Stomach (tissue), 19 donors: ENCODE measurements at places on chromosomes 12 and 14. TPM values are rescaled to one million over a fixed set of nuclear protein-coding genes. Genes with fewer than 3 reads are reported as not detected.

DNA sequence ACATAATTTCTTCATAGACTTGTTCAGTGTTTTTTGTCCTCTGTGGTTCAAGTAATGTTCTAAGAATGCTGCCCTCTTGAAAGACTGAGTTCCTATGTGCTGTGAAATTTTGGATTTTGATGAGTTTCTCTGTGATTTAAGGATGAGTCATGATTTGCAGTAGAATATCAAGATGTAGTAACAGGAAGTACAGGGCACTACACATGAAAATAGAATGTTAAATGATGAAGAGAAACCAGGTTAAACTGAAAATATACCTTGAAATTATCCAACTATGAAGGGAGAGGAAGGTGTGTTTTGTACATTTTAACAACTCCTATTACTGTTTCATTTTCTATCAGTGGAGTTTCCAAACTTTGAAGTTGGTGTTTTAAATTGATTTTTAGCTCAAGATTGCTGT, 4.8 kb downstream of the ELK3 start:
- peaks cover 41% of the 10 kb centered on the region for H3K4me1 ChIP-seq
- DNase-seq, result no peak
- peak overlapping the region; percentile 34 for H3K27ac ChIP-seq
- no peak overlapping the region for H3K4me3 ChIP-seq
- no peaks in the 10 kb centered on the region for H3K27me3 ChIP-seq

DNA sequence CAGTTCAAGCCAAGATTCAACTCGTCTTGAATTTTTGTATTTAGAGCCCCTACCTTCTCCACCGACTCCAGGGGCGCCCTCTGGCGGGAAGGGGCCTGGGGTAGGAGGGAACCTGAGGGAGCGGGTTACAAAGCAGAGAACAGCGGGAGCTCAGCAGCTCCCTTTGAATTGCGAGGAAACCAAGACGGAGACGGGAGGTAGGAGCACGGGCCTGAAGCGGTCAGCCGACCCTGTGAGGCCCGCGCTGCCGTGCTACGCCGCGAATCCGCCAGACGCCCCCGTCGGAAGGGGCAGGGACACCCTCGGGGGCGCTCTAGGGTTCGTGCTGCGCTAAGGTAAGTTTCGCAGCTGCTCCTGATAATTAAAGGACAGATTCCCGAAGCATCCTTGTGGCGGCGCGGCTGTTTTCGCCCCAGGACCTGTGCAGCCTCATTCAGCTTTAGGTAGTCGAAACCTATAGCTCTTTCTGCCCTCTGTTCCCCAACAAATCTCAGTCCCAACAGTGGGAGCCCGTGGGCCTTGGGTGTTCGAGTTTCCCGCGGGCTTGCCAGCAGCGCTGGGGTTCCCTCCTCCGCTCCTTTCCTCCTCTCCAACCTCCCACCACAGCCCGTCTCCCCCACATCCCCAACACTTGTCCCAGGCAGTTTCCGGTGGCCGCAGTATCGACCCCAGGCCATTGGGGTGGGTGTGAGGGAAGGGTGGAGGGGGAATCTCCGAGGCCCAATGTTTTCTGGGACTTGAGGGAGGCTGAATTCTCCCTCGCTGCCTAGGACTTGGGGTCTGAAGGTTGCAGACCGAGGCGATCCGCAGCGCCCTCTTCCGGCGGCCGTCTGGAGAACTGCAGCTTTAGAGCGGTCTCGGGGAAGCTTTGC, 5.1 kb upstream of the NKX2-1 start:
- peaks cover 36% of the 10 kb centered on the region for H3K27me3 ChIP-seq
- DNase-seq, result no peak
- peaks cover 29% of the 10 kb centered on the region for H3K4me1 ChIP-seq
- H3K4me3 ChIP-seq, result no peak overlapping the region

DNA sequence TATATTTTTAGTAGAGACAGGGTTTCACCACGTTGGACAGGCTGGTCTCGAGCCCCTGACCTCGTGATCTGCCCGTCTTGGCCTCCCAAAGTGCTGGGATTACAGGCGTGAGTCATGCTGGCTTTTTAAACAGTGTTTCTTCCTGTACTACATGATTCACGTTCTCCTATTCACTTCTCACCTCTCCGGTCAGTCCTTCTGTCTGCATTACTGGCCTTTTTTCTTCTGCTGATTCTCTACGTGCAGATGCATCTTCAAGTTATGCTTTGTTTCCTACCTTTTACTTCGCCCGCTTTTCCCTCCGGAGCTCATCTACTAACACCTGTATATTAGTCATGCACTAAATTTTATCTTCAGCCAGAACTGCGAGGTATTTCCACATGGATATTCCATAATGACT, 296.2 kb upstream of the FLRT2 start:
- no peak overlapping the region for H3K27ac ChIP-seq
- H3K27me3 ChIP-seq, result no peaks in the 10 kb centered on the region
- no peak for DNase-seq
- no peaks in the 10 kb centered on the region for H3K36me3 ChIP-seq

GRCh38 chr14:85594217-85594616, 64.3 kb downstream of the FLRT2 start:
- no peaks in the 10 kb centered on the region for H3K36me3 ChIP-seq
- H3K4me3 ChIP-seq, result no peak overlapping the region
- no peaks in the 10 kb centered on the region for H3K4me1 ChIP-seq
- H3K27me3 ChIP-seq, result no peaks in the 10 kb centered on the region

PRB2 gene
- total RNA-seq, result not detected

DNA sequence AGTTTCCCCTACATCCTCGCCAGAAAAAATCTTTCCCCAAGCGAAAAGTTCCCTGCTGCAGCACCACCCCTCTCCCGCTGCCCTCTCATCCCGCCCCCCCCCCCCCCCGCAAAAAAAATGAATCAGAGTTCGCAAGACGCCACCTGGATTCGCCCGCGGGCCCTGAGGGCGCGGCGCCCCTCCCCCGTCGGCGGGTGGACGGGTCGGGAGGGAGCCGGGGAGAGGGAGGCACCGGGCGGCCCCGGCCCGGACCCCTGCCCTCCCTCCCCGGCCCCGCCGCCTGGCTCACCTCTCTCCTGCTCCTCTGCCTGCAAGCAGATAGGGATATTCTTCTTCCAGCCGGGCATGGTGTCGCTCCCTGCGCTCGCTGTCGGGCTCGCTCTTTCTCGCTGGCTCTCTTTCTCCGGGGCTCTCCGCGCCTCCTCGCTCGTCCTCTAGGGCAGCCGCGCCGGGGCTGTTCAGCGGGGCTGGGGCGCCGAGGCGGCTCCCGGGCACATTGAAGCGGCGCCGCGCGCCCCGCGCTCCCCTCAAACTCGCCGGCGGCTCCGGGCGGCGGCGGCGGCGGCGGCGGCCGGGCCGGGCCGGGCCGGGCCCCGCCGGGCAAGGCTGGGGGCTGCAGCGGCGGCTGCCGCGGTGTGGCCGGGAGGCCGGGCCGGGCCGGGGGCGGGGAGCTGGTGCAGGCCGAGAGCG, 200.3 kb upstream of the CAND1 start:
- H3K4me3 ChIP-seq, result peak overlapping the region; percentile 68
- peaks cover 19% of the 10 kb centered on the region for H3K4me1 ChIP-seq
- H3K27ac ChIP-seq, result peak overlapping the region; percentile 68
- no peaks in the 10 kb centered on the region for H3K36me3 ChIP-seq

CINP gene
- 0.29 TPM for total RNA-seq

KRT85 gene
- not detected for total RNA-seq

GRCh38 chr14:60179431-60179869, 14.3 kb upstream of the DHRS7 start:
- DNase-seq, result peak; percentile 21
- H3K27me3 ChIP-seq, result no peaks in the 10 kb centered on the region
- no peak overlapping the region for H3K27ac ChIP-seq
- H3K4me3 ChIP-seq, result no peak overlapping the region

GRCh38 chr12:47387994-47388393, 308.2 kb upstream of the AMIGO2 start:
- H3K4me1 ChIP-seq, result peaks cover 9% of the 10 kb centered on the region
- no peaks in the 10 kb centered on the region for H3K27me3 ChIP-seq
- no peak overlapping the region for H3K4me3 ChIP-seq
- no peaks in the 10 kb centered on the region for H3K36me3 ChIP-seq
- H3K27ac ChIP-seq, result no peak overlapping the region

DNA sequence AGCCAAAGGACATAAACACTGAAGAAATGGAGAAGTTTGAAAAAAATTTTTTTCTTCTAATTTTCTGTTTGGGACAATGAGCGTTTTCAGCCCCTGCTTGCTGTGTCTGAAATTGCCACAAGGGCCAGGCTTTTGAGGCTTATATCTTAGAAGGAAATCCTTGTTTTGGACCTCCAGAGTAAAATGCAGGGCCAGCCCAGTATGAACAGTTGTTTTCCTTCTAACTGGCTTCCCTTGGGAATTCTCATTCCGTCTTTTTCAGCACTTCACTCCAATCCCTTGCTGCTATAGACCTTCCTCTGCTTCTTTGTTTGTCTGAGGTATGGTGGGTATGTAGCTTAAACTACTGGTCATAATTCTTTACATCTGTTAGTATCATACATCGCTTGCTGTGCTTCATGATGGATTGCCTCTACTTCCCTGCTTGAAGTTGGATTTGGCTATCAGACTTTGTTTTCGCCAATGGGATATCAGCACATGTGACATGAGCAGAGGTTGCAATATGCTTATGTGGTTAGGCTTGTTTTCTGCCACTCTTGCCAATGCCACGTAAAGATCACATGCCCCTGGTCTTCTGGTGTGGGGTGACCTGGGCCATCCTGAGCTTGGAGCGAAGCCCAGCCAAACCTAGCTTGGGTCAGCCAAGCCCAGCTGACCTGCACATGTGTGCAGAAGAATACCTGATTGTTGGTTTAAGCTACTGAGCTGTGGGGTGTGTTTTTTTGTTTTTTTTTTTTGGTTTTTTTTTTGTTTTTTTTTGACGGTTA, 64.7 kb downstream of the AVPR1A start:
- no peak overlapping the region for H3K27ac ChIP-seq
- peak; percentile 71 for DNase-seq
- no peaks in the 10 kb centered on the region for H3K36me3 ChIP-seq
- peaks cover 12% of the 10 kb centered on the region for H3K4me1 ChIP-seq
- no peak overlapping the region for H3K4me3 ChIP-seq

KRT6C gene
- total RNA-seq, result not detected

DNA sequence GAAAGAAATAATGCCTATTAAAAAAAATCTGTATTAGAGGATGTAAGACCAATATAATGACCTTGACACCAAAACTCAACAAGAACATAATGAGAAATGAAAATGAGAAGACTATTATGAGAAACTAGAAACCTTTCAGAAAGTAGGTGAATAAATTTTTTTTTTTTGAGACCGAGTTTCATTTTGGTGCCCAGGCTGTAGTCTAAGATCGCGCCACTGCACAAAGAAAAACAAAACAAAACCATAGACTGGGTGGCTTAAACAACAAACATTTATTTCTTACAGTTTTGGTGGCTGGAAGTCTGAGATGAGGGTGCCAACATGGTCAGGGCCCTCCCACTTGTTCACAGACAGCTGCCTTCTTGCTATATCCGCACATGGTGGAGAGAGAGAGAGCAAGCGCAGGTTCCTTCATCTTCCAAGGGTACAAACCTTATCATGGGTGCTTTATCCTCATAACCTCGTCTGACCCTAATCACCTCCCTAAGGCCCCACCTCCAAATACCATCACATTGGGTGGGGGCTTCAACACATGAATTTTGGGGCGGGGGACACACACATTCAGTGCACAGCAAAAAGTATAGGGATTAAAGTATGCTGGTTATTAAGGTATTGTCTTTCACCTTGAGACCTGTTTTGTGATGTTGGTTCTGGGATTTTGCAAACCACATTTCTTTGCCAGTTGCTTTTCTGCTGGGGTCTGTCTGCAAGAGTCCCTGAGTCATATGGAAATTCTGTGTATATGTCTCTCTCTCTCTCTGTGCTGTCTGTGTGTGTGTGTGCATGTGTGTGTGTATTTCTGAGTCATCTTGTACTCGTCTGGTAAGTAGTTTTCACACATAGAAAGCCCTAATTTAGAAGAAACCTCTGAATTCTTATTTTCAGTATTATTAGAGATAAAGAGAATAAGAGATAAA, 26.2 kb downstream of the ZCRB1 start:
- H3K27me3 ChIP-seq, result no peaks in the 10 kb centered on the region
- no peak overlapping the region for H3K4me3 ChIP-seq
- DNase-seq, result no peak
- no peaks in the 10 kb centered on the region for H3K4me1 ChIP-seq

GRCh38 chr12:71447691-71448132, 8.1 kb downstream of the LGR5 start:
- H3K27ac ChIP-seq, result no peak overlapping the region
- H3K36me3 ChIP-seq, result no peaks in the 10 kb centered on the region
- DNase-seq, result no peak
- no peaks in the 10 kb centered on the region for H3K27me3 ChIP-seq
- no peaks in the 10 kb centered on the region for H3K4me1 ChIP-seq
- H3K4me3 ChIP-seq, result no peak overlapping the region

DNA sequence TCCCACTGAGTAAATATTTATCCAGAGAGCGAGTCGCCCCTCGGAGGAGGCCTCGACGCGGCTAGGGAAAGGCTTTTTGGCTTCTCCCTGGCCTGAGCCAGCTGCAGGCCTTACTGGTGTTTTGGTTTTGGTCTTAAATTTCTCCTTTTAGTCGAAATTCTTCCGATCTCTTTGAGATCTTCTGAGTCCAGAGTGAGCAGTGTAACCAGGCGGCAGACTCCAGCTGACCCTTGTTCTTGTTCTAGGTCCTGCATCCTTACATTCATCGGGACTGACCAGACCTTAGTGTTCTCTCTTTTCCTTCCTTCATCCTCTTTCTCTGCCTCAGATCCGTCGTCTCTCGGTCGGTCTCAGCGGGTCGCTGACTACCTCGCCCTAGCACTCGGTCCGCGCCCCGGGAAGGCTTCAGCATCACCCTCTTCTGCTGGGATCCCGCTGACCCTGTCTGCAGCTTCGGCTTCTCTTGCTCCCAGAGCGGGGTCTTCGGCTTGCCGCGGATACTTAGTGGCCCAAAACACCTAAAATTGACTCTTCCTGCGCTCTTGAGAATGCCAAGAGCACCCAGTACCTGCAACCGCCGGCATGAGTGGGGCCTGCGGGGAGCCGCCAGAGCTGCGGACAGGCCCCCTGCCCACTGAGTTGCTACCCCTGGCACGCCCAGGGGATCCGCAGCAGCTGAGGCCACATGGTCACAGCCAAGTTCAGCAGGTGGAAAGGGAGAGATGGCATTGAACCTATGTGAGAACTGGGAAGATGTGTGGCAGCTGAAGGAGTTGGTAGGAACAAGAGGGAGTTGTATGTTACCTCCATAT, 2.4 kb upstream of the PAX9 start:
- H3K36me3 ChIP-seq, result no peaks in the 10 kb centered on the region
- no peak overlapping the region for H3K27ac ChIP-seq
- peaks cover 79% of the 10 kb centered on the region for H3K27me3 ChIP-seq
- no peak overlapping the region for H3K4me3 ChIP-seq
- H3K4me1 ChIP-seq, result peaks cover 62% of the 10 kb centered on the region

- no peaks in the 10 kb centered on the region for H3K27me3 ChIP-seq
- no peak overlapping the region for H3K4me3 ChIP-seq
- peak overlapping the region; percentile 69 for H3K27ac ChIP-seq
- H3K36me3 ChIP-seq, result peaks cover 77% of the 10 kb centered on the region
Observed at GRCh38 chr12:111643427-111643826, 42.3 kb downstream of the BRAP start.

- H3K4me3 ChIP-seq, result no peak overlapping the region
- H3K27ac ChIP-seq, result no peak overlapping the region
- no peaks in the 10 kb centered on the region for H3K4me1 ChIP-seq
- no peaks in the 10 kb centered on the region for H3K36me3 ChIP-seq
Observed at GRCh38 chr12:114902665-114903064, 218.7 kb upstream of the TBX3 start.

SIX1 gene
- total RNA-seq, result not detected

- no peaks in the 10 kb centered on the region for H3K27me3 ChIP-seq
Observed at GRCh38 chr14:77601846-77602619, 14.4 kb downstream of the SPTLC2 start.

GRCh38 chr14:103931422-103931821, 3.2 kb downstream of the TDRD9 start:
- H3K27ac ChIP-seq, result no peak overlapping the region
- H3K4me3 ChIP-seq, result no peak overlapping the region
- peaks cover 23% of the 10 kb centered on the region for H3K27me3 ChIP-seq
- H3K4me1 ChIP-seq, result no peaks in the 10 kb centered on the region
- DNase-seq, result no peak
- no peaks in the 10 kb centered on the region for H3K36me3 ChIP-seq
